ENCODE measurements at places on chromosomes 4 and X. TPM values are rescaled to one million over a fixed set of nuclear protein-coding genes. Genes with fewer than 3 reads are reported as not detected.

Gene BEND2
- total RNA-seq: not detected

GRCh38 chr4:100257567-100257966 is 67.3 kb upstream of the DDIT4L start:
- H3K4me1 ChIP-seq: no peaks in the 10 kb centered on the region
- DNase-seq: no peak
- H3K36me3 ChIP-seq: no peaks in the 10 kb centered on the region
- H3K27me3 ChIP-seq: no peaks in the 10 kb centered on the region
- H3K27ac ChIP-seq: no peak overlapping the region

DNA sequence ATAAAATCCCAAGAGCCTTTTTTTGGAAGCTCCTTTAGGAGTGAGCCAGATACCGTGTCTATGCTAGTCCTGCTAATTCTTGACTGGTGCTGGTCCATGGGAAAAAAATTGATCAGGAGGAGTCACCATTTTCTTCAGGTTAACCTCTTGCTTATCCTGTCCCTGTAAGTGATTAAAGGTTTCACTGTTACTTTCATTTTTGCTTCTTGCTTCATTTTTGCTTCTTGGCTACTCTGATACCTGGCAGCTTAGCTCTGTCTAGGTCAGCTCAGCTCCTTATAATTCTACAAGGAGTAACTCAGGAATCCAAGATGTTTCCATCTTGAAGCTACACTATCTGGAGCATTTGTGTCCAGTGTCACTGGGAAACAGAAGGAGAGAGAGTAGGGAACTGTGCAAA is 45.7 kb downstream of the AFM start:
- H3K4me1 ChIP-seq: no peaks in the 10 kb centered on the region
- H3K4me3 ChIP-seq: no peak overlapping the region
- H3K27ac ChIP-seq: no peak overlapping the region
- no peaks in the 10 kb centered on the region for H3K36me3 ChIP-seq
- H3K27me3 ChIP-seq: no peaks in the 10 kb centered on the region

Gene FAAH2
- total RNA-seq: 12.0 TPM

- no peaks in the 10 kb centered on the region for H3K27me3 ChIP-seq
- H3K36me3 ChIP-seq: no peaks in the 10 kb centered on the region
- DNase-seq: no peak
Observed at GRCh38 chr4:24405926-24406325, 178.4 kb downstream of the DHX15 start.

GRCh38 chr4:25258980-25259578 is 25.2 kb downstream of the PI4K2B start:
- H3K27ac ChIP-seq: no peak overlapping the region
- no peaks in the 10 kb centered on the region for H3K27me3 ChIP-seq
- DNase-seq: no peak
- no peaks in the 10 kb centered on the region for H3K4me1 ChIP-seq

Gene PCDH18
- total RNA-seq: 19.1 TPM

Gene ARHGEF38
- 16.5 TPM for total RNA-seq

DNA sequence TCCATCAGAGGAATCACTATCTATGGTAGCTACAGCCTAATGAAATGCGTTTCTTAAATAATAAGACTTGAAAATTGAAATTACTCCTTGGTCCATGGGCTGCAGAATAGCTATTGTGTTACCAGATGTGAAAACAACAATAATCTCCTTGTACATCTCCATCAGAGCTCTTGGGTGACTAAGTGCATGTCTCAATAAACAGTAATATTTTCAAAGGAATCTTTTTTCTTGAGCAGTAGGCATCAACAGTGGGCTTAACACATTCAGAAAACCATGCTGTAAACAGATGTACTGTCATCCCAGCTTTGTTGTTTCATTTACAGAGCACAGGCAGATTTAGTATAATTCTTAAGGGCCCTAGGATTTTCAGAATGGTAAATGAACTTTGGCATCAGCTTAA is 67.3 kb downstream of the GLUD2 start:
- H3K4me3 ChIP-seq: no peak overlapping the region
- no peak for DNase-seq
- H3K27me3 ChIP-seq: no peaks in the 10 kb centered on the region
- no peaks in the 10 kb centered on the region for H3K36me3 ChIP-seq

- H3K36me3 ChIP-seq: no peaks in the 10 kb centered on the region
- no peak for DNase-seq
- H3K4me1 ChIP-seq: no peaks in the 10 kb centered on the region
- H3K27ac ChIP-seq: no peak overlapping the region
- H3K27me3 ChIP-seq: no peaks in the 10 kb centered on the region
- H3K4me3 ChIP-seq: no peak overlapping the region
Observed at GRCh38 chr4:67581208-67581857, 22.8 kb downstream of the STAP1 start.

DNA sequence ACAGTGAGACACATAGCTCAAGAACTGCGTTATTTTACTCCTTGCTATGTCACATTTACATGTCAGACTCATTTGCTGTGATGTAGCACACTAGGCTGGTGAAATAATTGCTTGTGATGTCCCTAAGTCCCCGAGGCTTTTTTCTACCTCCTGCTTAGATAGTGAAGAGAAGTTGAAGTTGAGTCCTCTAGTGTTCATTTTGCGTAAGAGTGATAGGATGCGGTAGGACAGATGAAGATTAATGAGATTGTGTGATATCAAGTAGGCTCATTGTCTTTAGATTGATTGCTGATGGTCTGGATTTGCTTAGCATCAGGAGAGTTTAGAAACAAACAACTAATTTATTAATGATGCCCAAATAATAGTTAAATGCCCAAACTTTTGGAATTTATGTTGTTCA is 173.6 kb upstream of the NUDT6 start:
- no peaks in the 10 kb centered on the region for H3K27me3 ChIP-seq
- DNase-seq: no peak
- no peak overlapping the region for H3K4me3 ChIP-seq
- H3K4me1 ChIP-seq: no peaks in the 10 kb centered on the region

DNA sequence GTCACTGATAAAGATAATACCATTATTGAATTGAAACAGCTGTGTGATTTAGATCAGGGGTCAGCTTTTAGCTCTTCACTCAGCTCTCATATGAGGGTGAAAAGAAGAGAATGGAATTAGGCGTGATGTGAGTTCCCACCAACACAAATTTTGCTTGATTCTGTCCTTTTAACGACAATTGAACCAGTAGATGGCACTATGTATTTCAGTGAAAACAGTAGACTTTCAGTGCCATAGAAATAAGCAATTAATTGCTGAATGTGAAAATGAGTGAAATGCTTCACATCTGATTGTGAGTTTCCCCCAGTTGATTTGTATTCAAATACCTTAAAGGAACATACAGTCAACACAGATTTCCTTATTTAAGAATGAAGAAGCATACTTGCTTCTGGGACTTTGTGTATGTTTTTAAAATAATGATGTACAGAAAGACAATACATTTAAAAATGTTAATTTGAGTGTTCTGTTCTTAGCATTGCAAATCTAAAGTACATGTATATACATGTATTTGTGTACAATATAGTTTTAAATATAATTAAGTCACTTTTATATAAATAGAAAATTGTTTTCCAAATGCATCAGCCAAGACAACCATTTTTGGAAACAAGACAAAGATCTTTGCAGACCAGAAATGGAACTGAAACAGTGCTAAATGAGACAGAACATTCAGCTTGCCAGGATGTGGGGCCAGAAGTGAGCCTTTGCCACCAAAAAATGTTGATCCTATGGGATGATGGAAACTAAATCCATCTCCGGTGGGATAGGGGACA is 178.8 kb downstream of the SNCA start:
- H3K4me3 ChIP-seq: no peak overlapping the region
- H3K36me3 ChIP-seq: no peaks in the 10 kb centered on the region
- no peak overlapping the region for H3K27ac ChIP-seq
- no peaks in the 10 kb centered on the region for H3K27me3 ChIP-seq
- H3K4me1 ChIP-seq: no peaks in the 10 kb centered on the region

Gene PRSS12
- total RNA-seq: 88.9 TPM

DNA sequence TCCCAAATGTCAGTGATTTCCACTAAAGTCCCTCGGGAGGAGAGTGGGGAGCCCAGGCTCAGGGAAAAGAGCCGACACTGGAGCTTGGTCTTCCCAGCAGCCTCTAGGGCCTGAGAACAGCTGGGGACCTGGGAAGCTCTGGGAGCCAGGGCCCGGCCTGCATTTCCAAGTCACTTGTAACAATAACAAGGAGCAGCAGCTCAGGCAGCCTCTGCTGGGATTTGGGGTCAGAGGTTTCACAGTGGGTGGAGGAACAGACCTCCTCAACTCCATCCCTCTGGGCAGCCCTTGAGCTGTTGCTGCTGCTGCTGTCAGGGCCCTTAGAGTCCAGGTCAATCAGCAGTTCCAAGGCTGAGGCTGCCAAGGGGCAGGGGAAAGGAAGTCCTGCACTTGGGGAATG is 11.1 kb downstream of the STARD8 start:
- DNase-seq: no peak
- H3K36me3 ChIP-seq: no peaks in the 10 kb centered on the region
- no peak overlapping the region for H3K27ac ChIP-seq
- no peaks in the 10 kb centered on the region for H3K4me1 ChIP-seq
- no peak overlapping the region for H3K4me3 ChIP-seq

DNA sequence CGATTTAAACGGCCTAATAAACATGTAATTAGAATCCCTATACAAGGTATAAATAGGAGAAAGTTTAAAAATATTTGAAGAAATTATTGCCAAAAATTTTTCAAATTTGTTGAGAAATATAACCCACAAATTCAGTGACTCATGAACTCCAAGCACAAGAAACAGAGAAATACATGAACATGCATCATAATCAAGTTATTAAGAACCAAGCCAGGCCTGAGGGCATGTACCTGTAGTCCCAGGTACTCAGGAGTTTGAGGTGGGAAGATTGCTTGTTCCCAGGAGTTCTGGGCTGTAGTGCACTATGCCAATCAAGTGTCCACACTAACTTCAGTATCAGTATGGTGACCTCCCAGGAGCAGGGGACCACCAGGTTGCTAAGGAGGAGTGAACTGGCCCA is 341.9 kb downstream of the CAMK2D start:
- H3K27me3 ChIP-seq: no peaks in the 10 kb centered on the region
- no peak overlapping the region for H3K27ac ChIP-seq
- no peak overlapping the region for H3K4me3 ChIP-seq
- no peak for DNase-seq
- H3K4me1 ChIP-seq: no peaks in the 10 kb centered on the region

- H3K4me1 ChIP-seq: no peaks in the 10 kb centered on the region
- H3K27me3 ChIP-seq: no peaks in the 10 kb centered on the region
- H3K36me3 ChIP-seq: no peaks in the 10 kb centered on the region
- DNase-seq: no peak
- H3K27ac ChIP-seq: no peak overlapping the region
Observed at GRCh38 chr4:115780835-115781234, 667.4 kb upstream of the NDST4 start.

- no peak for DNase-seq
- H3K27ac ChIP-seq: no peak overlapping the region
- H3K27me3 ChIP-seq: no peaks in the 10 kb centered on the region
- H3K4me1 ChIP-seq: no peaks in the 10 kb centered on the region
- no peak overlapping the region for H3K4me3 ChIP-seq
- H3K36me3 ChIP-seq: no peaks in the 10 kb centered on the region
Observed at GRCh38 chr4:70818921-70819320, 20.8 kb downstream of the GRSF1 start.

GRCh38 chrX:81874807-81875206 is 672.9 kb downstream of the SH3BGRL start:
- H3K4me1 ChIP-seq: no peaks in the 10 kb centered on the region
- H3K27ac ChIP-seq: no peak overlapping the region
- no peak for DNase-seq
- H3K36me3 ChIP-seq: no peaks in the 10 kb centered on the region

Gene SMPX
- total RNA-seq: not detected

Gene UBL4A
- total RNA-seq: 43.0 TPM

- H3K36me3 ChIP-seq: no peaks in the 10 kb centered on the region
- no peak overlapping the region for H3K4me3 ChIP-seq
- no peak overlapping the region for H3K27ac ChIP-seq
- no peaks in the 10 kb centered on the region for H3K27me3 ChIP-seq
- H3K4me1 ChIP-seq: peaks cover 11% of the 10 kb centered on the region
Observed at GRCh38 chr4:84651499-84651898, 68.6 kb downstream of the CDS1 start.

- H3K27ac ChIP-seq: no peak overlapping the region
- H3K27me3 ChIP-seq: no peaks in the 10 kb centered on the region
- H3K36me3 ChIP-seq: no peaks in the 10 kb centered on the region
- H3K4me3 ChIP-seq: no peak overlapping the region
Observed at GRCh38 chr4:71052034-71052433, 58.6 kb downstream of the DCK start.

GRCh38 chr4:130336585-130337217 is 1240.7 kb downstream of the C4orf33 start:
- H3K27ac ChIP-seq: no peak overlapping the region
- no peaks in the 10 kb centered on the region for H3K4me1 ChIP-seq
- no peaks in the 10 kb centered on the region for H3K36me3 ChIP-seq

Gene RTL5
- 3.6 TPM for total RNA-seq

DNA sequence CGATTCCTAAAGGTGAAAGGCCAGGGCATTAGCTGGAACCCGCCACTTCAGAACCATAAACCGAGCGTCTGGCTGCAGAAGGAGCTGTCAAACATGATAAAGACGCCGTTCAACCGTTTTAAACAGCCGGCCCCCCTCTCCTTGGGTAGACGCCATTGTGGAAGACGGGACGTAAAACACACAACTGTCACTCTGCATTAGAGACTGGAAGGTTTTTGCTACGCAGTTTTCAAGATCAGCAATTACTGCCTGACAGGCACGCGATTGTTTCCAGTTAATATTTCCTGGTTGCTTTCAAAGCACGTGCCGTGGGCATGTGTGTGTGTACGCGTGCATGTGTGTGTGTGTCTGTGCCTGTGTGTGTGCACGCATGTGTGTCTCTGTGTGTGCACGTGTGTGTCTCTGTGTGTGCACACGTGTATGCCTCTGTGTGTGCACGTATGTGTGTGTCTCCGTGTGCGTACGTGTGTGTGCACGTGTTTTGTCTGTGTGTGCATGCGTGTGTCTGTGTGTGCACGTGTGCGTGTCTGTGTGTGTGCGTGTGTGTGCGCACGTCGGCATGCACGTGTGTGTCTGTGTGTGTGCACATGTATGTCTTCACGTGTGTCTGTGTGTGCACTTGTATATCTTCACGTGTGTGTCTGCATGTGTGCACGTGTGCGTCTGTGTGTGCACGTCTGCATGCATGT is 48.8 kb downstream of the SHOX start:
- no peaks in the 10 kb centered on the region for H3K4me1 ChIP-seq
- no peak for DNase-seq
- no peaks in the 10 kb centered on the region for H3K27me3 ChIP-seq
- no peak overlapping the region for H3K27ac ChIP-seq
- no peak overlapping the region for H3K4me3 ChIP-seq
- H3K36me3 ChIP-seq: no peaks in the 10 kb centered on the region

GRCh38 chr4:17701138-17701839 is 80.1 kb downstream of the FAM184B start:
- H3K36me3 ChIP-seq: no peaks in the 10 kb centered on the region
- H3K4me1 ChIP-seq: no peaks in the 10 kb centered on the region
- no peaks in the 10 kb centered on the region for H3K27me3 ChIP-seq

DNA sequence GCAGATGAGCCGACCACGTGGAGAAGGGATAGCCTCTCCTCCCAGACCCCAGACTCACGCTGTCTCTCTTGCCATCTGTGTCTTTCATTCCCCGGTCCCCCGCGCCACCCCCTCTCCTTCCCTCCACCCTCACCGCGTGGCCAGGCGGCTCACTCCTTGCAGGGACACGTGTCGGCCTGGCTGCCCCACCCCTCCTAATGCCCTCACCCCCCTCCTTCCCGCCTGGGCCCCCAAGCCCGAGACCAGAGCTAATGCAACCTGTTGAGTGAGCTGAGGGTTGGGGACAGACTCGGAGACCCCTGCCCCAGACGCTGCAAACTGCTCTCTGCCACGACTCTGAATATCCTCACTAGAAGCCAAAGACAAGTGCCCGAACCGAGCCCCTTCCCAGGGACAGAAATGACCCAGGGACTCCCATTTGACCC is 1.8 kb downstream of the SLC38A5 start:
- H3K27ac ChIP-seq: no peak overlapping the region
- DNase-seq: peak; percentile 62
- H3K27me3 ChIP-seq: no peaks in the 10 kb centered on the region
- H3K4me1 ChIP-seq: no peaks in the 10 kb centered on the region

Data from transverse colon (tissue), 4 donors.